Tibial nerve (tissue), 4 donors: ENCODE measurements at places on chromosomes 7 and 10.

- no peak for DNase-seq
Measured at GRCh38 chr10:132711613-132712121, 74.3 kb downstream of the NKX6-2 start.

DNA sequence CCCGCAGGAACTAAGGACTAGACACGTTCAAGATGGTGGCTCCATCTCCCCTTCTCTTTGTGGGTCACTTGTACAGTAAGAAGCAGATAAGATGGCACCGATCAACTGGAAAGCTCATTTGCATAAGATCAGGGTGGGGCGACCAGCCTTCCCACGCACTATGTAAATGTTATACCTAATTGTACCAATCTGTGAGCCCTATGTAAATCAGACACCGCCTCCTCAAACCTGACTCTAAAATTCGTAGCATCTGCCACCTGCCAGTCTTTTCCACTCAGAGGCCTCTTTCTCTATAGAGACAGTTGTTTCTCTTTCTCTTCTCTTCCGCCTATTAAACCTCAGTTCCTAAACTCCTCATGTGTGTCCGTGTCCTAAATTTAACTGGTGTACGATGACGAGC lies 324.5 kb downstream of the PHF14 start:
- DNase-seq = no peak

GRCh38 chr10:129396021-129396722 lies 70.9 kb upstream of the MGMT start:
- DNase-seq = no peak

GRCh38 chr7:98324782-98325181 lies 43.3 kb downstream of the BRI3 start:
- DNase-seq = no peak

- no peak for DNase-seq
Measured at GRCh38 chr7:139358541-139359365, 941 bp upstream of the LUC7L2 start.

- no peak for DNase-seq
Measured at GRCh38 chr7:91550931-91551330, 286.7 kb downstream of the FZD1 start.

DNA sequence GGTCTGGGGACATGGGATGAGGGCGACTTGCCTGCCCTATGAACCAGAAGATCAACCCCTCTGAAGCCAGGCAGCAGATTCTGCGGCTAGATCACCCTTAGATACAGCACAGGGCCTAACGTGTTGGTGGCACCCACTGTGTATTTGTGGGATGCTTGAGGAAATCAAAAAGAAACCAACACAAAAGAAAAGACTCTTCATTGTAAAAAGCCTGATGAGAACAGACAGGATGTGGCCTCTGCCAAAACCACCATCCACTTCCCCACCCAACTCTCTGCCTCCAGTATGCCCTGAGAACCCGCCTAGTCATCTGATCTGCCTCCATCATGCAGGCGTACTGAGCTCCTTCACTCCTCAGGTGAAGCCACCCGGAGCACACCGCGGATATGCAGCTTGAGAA lies 97.2 kb upstream of the INSYN2A start:
- DNase-seq = no peak

- DNase-seq = no peak
Measured at GRCh38 chr10:3397846-3398245, 225.3 kb upstream of the PITRM1 start.

DNA sequence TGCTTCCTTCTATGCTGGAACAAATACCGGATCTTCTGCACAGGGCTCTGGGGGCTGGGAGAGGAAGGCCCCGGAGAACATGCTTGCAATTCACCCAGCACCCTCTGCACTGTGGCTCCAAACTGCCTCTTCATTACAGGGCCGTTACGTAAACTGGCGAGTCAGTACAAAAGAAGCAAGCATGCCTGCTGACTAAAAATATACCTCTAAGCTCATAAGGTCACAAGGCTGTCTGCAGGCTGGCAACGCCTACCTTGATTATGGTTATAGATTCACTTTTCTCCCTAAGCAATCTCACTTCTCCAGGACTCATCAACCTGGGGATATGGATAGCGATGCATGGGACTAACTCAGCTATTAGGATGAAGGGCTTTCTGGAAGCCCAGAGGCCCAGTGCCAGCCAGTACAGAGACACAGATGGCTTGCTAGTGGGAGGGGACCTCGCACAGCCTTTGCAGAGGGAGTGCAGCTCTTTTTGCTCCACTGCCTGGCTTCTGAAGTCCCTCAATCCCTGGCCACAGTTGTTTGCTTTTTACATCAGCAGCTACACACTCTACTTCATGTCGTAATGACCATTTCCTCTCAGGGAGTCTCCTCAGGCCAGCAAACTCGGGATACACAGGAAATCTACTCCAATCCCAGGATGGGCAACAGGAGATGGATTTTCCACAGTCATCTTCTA lies 96.1 kb downstream of the SH3PXD2A start:
- no peak for DNase-seq

DNA sequence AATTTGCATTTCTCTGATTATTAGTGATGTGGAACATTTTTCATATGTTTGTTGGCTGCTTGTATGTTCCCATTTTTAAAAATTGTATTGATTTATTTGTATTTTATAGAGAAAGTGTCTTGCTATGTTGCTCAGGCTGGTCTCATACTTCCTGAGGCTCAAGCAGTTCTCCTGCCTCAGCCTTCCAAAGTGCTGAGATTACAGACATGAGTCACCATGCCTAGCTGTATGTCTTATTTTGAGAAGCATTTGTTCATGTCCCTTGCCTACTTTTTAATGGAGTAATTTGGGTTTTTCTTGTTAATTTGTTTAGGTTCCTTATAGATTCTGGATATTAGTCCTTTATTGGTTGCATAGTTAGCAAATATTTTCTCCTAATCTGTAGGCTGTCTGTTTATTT lies 214.2 kb upstream of the KAT6B start:
- DNase-seq = no peak

GRCh38 chr10:56360583-56360966 lies 484 bp downstream of the ZWINT start:
- no peak for DNase-seq

- DNase-seq = no peak
Measured at GRCh38 chr7:17405786-17406185, 107.3 kb downstream of the AHR start.

GRCh38 chr10:5618042-5618441 lies 48.4 kb downstream of the ASB13 start:
- DNase-seq = no peak

- DNase-seq = no peak
Measured at GRCh38 chr10:118273662-118274061, 68.5 kb downstream of the FAM204A start.

- DNase-seq = no peak
Measured at GRCh38 chr7:118844748-118845147, 620.2 kb downstream of the ANKRD7 start.

- DNase-seq = no peak
Measured at GRCh38 chr10:67250686-67251085, 324.9 kb downstream of the LRRTM3 start.

- no peak for DNase-seq
Measured at GRCh38 chr10:79275431-79275851, 71.8 kb upstream of the PPIF start.

- DNase-seq = no peak
Measured at GRCh38 chr7:81173766-81174281, 255.0 kb upstream of the SEMA3C start.

DNA sequence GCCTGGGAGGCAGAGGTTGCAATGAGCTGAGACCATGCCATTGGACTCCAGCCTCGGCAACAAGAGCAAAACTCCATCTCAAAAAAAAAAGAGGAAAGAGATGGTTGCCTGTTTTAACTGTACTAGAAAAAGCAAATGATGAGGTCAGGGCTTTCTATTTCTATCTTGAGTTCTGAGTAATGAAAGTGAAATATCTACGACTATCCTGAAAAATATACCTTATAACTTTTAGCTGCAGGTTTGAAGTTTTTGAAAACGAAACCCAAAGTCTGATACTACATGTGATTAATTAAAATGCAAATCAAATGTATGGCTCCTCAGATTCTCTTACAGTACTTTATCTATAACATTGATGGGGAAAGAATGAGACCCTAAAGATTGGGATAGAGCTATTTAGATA lies 636.2 kb upstream of the LRRN3 start:
- DNase-seq = no peak

- DNase-seq = no peak
Measured at GRCh38 chr7:16004702-16005101, 318.2 kb upstream of the MEOX2 start.

DNA sequence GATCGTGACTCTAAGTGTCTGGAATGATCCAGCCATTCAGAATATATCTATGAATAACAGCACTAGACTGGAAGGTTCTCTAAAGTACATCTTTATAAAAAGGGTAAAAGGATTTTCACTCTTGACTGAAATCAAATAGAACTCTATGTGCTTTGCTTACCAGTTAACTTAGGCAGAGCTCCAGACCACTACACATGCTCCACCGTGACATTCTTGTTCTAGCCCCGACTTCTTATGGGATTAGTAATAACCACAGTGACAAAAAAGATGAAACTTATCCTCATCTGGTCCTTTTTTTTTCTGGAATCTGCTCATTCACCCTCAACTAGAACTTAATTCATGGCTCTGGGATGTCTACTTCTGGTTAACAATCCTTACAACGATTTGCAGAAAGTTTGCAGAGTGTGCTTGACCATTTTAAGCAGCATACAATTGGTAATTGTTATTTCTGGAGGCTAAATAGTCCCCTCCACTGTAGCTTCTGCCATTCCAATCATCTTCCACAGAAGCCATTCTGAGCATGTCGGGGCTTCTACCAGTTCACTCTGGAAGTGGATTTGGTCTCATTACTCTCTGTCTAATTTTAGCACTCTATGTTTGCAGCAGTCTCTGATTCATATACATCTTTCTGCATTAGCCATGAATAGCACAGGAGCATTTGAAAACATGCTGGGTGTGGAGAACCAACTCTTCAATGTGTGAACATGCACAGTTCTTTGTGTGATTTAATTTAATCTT lies 163.7 kb upstream of the CDC14C start:
- no peak for DNase-seq

DNA sequence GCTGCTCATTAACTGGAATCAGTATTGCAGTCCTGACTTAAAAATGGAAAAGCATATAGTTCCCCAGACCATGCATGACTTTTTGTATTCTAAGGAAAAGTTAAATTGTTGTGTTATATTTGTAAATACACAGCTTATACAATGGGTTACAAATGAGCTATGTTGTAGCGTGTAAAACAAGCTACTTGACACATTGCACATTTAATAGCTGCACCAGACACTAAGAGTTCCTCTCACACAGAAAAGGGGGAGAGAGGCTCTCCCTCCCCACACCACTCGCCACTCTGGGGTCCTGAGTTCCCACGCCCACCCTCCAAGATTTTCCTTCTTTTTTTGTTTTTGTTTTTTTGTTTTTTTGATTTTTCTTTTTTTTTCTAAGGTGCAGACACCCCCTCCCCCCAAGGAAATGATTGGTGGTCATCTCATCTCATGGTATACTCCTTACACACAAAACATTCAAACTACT lies 6.3 kb downstream of the KLF6 start:
- no peak for DNase-seq

GRCh38 chr7:21771906-21772610 lies 173.6 kb downstream of the CDCA7L start:
- DNase-seq = no peak

DNA sequence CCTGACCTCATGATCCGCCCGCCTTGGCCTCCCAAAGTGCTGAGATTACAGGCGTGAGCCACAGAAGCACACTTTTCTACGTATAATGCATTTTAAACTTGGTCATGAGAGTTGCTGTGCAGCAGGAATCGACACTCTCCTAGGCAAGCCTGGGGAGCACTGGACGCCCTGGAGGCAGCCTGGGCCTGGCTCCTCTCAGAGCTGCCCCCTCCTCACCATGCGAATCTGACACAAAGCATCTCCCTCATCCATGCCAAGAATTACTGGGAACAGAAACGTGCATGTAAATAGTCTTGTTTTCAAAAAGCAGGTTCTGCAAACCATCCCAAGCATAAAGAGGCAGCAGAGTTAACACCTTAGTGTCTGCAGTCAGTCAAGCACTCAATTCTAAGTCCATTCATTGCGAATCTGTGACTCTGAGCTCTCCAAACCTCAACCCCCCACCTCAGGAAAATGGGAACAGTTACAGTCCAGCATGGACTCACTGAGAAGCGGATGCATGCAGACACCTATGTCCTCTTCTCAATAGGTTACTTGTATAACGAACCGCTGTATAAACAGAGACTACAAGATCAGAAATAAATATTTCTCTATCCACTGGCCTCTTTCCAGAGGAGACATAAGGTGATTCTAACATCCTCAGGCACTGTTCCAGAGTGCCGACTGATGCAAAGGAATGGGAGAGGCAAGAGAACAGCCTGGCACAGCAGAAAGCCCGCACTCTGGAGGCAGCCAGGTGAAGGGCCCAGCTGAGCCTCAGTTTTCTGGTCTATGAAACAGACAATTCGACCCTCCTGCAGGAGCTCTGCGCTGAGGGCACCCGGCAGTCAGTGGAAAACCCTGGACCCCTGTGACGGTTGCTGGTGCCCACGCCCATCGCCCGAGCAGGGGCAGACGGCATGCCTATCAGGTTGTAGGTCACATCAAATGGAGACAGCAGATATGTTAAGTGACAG lies 68.9 kb downstream of the MAD1L1 start:
- DNase-seq = no peak

GRCh38 chr10:42871823-42872222 lies 89.2 kb downstream of the BMS1 start:
- no peak for DNase-seq

DNA sequence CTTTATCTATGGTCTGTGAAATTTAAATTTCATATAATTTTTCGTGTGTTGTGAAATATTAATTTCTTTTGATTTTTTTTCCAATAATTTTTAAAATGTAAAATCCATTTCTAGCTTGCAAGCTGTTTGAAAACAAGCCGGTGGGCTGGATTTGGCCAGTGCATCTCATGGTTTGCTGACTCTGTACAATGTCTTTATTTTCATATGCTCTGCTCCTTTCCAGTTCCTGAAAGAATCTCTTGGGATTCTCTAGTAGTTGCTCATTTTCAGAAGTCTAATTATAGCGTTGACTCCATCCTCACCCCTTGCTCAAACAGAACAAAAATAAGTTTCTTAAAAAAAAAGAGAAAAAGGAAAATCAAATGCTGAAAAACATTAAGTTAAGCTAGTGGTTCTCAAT lies 21.4 kb downstream of the UBN2 start:
- DNase-seq = no peak

DNA sequence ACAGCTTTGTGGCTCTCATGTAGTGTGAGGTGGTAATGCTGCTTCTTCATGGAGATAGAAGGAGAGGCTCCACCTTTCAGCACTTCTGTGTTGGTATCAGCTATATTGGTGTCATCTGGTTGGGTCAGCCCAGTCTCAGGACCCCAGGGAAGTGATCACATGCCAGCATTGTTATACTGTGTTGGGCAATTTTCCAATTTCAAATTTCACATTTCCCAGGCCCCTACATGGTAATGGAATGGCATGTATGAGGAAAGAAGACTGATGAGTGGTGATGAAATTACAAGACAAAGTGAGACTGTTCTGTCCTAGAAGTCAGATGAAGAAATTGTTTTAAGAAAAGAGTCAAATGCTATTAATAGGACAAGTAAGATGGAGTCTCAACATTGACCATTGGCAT lies 3.7 kb upstream of the AKR1C3 start:
- no peak for DNase-seq

GRCh38 chr10:60572511-60573194 lies 183.0 kb upstream of the ANK3 start:
- DNase-seq = peak; percentile 19
